ENCODE measurements at places on chromosomes 1 and 21. TPM values are rescaled to one million over a fixed set of nuclear protein-coding genes. Genes with fewer than 3 reads are reported as not detected.

DNA sequence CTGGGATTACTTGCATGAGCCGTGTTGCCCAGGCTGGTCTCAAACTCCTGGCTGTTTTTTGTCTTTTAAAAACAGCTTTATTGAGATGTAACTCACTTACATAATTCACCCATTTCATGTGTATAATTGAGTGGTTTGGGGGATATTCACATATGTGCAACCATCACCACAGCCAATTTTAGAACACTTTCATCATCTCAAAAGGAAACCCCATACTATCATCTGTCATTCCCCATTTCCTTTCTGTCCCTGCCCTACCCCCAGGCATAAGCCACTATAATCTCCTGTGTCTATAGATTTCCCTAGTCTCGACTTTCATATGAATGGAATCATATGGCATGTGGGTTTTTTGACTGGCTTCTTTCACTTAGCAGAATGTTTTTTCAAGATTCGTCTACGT, 43.3 kb downstream of the GPR137B start:
- H3K27me3 ChIP-seq, result no peaks in the 10 kb centered on the region
- H3K4me1 ChIP-seq, result no peaks in the 10 kb centered on the region
- no peak overlapping the region for H3K4me3 ChIP-seq
- peaks cover 3% of the 10 kb centered on the region for H3K36me3 ChIP-seq
- DNase-seq, result no peak

GRCh38 chr1:32782086-32782485, 35.1 kb downstream of the YARS1 start:
- H3K4me1 ChIP-seq, result no peaks in the 10 kb centered on the region
- peaks cover 39% of the 10 kb centered on the region for H3K36me3 ChIP-seq
- no peaks in the 10 kb centered on the region for H3K27me3 ChIP-seq
- no peak for DNase-seq
- no peak overlapping the region for H3K27ac ChIP-seq
- H3K4me3 ChIP-seq, result no peak overlapping the region

- H3K36me3 ChIP-seq, result no peaks in the 10 kb centered on the region
- no peaks in the 10 kb centered on the region for H3K27me3 ChIP-seq
- no peak for DNase-seq
Measured at GRCh38 chr1:100469578-100469977, 68.4 kb upstream of the GPR88 start.

GRCh38 chr1:16191916-16192546, 20.4 kb downstream of the ARHGEF19 start:
- no peak overlapping the region for H3K4me3 ChIP-seq
- H3K27ac ChIP-seq, result no peak overlapping the region
- H3K27me3 ChIP-seq, result no peaks in the 10 kb centered on the region

DNA sequence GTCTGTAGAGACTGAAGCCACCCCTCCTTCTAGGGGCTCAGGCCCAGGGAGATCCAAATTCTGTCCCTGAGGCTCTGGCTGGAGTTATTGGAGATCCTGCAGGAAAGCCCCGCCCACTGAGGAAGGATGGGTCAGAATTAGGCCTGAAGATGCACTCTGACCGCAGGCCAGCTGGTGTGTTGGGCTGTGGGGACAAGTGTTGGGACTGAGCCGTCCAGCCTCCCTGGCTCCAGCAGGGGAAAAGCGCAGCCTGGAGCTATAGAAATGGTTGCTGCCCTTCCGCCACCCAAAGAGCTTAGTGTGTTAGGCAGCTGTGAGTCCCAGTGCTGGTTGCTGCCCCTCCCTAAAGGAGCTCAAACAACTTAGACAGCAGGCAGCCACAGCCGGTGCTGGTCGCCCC, 33.0 kb upstream of the PRRX1 start:
- H3K4me1 ChIP-seq, result no peaks in the 10 kb centered on the region
- DNase-seq, result no peak
- H3K4me3 ChIP-seq, result no peak overlapping the region

DNA sequence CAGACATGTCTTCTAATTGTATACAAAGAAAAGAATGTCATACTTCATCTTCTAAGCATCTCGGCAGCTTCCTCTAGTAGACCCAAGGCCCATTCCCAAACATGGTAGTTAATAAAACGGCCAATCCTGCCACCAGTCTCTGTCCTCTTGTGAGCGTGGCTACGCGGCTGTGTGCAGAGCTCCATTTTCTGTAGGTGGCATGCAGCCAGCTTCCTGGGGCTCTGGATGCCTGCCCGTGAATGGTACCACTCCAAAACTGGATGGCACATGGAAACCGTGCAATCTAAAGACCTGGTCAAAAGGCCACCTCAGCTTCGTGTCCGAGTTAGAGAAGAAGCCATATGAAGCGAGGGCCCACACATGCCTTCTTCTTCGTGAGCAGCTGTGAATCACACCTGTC, 110.7 kb downstream of the SIPA1L2 start:
- no peaks in the 10 kb centered on the region for H3K27me3 ChIP-seq
- no peak overlapping the region for H3K4me3 ChIP-seq
- no peak overlapping the region for H3K27ac ChIP-seq
- peaks cover 10% of the 10 kb centered on the region for H3K36me3 ChIP-seq

DNA sequence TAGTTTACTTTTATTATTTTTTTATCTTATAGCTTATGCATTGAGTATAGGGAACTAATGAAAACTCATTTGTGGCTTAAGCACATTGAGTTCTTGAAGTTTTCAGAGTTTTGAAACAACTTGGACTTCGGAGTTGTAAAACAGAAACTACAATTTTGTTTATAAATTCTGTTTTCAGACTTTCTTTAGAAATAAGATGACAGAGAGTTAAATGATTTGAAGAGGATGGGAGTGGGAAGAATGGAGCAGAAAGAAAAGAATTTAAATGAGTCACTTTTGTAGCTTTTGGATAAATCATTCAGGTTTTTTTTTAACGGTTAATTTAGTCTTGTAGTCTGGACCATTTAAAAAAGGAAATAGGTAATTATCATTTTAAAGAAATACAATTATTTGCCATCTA, 32.3 kb downstream of the INKA2 start:
- peaks cover 22% of the 10 kb centered on the region for H3K36me3 ChIP-seq
- H3K27ac ChIP-seq, result no peak overlapping the region
- no peaks in the 10 kb centered on the region for H3K27me3 ChIP-seq

GRCh38 chr1:163082971-163083370, 13.8 kb downstream of the RGS4 start:
- H3K4me3 ChIP-seq, result no peak overlapping the region
- no peaks in the 10 kb centered on the region for H3K4me1 ChIP-seq
- H3K27me3 ChIP-seq, result no peaks in the 10 kb centered on the region
- peak; percentile 35 for DNase-seq
- no peak overlapping the region for H3K27ac ChIP-seq

DNA sequence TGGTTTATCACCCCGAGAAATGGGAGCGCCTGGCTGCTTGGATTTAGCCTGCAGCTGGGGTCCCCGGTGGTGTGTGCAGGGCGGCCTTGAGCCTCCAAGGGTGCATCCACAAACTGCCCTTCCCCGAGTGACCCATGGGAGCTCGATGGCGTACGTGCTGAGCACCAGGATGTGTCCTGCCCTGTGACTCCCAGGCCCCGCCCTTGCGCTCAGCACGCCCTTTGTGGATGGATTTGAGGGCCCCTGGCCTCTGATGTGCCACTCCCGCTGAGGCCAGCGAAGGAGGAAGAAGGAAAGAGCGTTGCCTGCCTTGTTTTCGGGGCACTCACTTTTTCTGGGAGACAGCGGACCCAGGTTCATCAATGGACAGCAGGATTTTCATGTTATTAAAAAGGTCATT, 1.7 kb upstream of the TFF3 start:
- peaks cover 4% of the 10 kb centered on the region for H3K4me1 ChIP-seq
- H3K4me3 ChIP-seq, result no peak overlapping the region
- DNase-seq, result no peak
- no peaks in the 10 kb centered on the region for H3K27me3 ChIP-seq
- no peaks in the 10 kb centered on the region for H3K36me3 ChIP-seq

DNA sequence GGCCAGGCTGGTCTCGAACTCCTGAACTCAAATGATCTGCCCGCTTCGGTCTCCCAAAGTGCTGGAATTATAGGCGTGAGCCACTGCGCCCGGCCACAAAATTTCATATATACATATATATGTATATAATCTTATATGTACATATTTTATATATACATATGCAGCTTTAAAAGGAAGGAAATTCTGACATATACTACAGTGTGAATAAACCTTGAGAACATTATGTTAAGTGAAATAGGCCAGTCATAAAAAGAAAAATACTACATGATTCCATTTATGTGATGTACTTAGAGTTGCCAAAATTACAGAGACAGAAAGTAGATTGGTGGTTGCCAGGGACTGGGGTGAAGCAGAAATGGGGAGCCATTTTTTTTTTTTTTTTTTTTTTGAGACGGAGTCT, 63.2 kb downstream of the NUP210L start:
- H3K4me1 ChIP-seq, result no peaks in the 10 kb centered on the region
- H3K27me3 ChIP-seq, result no peaks in the 10 kb centered on the region
- no peak overlapping the region for H3K27ac ChIP-seq
- no peaks in the 10 kb centered on the region for H3K36me3 ChIP-seq
- DNase-seq, result no peak

GRCh38 chr1:65729259-65729658, 63.4 kb upstream of the PDE4B start:
- DNase-seq, result no peak
- H3K4me3 ChIP-seq, result no peak overlapping the region
- H3K27me3 ChIP-seq, result no peaks in the 10 kb centered on the region
- H3K36me3 ChIP-seq, result no peaks in the 10 kb centered on the region
- no peak overlapping the region for H3K27ac ChIP-seq
- no peaks in the 10 kb centered on the region for H3K4me1 ChIP-seq

DNA sequence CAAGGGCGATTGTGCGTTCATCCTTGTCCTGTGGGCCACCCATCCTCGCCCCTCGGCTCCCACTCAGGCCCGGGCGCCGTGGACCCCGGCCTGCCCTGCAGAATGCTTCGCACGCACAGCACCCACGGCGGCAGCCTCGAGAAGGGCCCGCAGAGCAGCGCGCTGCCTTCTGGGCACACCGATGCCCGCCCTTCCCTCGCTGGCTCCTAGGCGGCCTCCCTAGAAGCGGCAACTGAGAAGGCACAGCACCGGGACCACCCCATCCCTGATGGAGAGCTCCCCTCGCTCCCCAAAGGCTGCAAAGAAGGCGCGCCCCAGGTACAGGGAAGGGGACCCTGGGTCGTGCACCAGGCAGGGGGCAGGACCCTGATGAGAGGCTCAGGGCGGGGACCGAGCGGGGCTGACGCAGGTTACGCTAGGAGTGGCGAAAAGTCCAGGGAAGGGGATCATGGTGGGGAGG, 971 bp downstream of the CAPZB start:
- H3K36me3 ChIP-seq, result peaks cover 9% of the 10 kb centered on the region
- H3K4me3 ChIP-seq, result peak overlapping the region; percentile 91
- peaks cover 19% of the 10 kb centered on the region for H3K4me1 ChIP-seq
- H3K27ac ChIP-seq, result peak overlapping the region; percentile 96
- DNase-seq, result no peak

DNA sequence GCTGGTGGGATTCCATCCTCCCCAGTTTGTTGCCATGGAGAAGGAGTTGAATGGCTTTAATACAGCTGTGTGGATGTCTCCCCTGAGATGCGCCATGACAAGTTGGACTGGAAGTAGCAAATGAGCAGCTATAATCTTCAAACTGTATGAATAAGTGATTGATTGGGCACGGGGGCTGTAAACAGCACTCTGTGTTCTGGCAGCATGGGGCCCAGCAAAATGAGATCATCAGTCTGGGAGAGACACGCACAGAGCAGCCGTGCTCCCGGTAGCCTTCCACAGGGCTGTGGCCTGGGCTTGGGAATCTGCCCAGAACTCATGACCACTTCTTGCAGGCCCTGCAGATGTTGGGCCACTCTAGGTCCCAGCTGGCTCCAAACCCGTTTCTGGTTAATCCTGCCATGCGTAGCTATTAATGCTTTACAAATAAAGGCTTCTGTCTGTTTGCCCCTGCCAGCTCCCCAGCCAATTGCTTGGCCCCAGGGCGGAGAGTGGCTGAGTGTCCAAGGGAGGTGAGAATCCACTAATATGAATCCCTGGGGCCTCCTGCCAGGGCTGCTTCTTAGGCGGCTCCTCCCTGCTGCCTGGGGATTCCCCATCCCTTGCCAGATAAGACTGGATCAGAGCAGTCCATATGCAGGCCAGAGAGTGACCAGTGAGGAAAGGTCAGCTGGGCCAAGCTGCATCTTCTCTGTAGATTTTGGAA, 642.9 kb downstream of the AJAP1 start:
- H3K4me1 ChIP-seq, result no peaks in the 10 kb centered on the region
- H3K36me3 ChIP-seq, result no peaks in the 10 kb centered on the region
- DNase-seq, result peak; percentile 2
- no peak overlapping the region for H3K27ac ChIP-seq

DNA sequence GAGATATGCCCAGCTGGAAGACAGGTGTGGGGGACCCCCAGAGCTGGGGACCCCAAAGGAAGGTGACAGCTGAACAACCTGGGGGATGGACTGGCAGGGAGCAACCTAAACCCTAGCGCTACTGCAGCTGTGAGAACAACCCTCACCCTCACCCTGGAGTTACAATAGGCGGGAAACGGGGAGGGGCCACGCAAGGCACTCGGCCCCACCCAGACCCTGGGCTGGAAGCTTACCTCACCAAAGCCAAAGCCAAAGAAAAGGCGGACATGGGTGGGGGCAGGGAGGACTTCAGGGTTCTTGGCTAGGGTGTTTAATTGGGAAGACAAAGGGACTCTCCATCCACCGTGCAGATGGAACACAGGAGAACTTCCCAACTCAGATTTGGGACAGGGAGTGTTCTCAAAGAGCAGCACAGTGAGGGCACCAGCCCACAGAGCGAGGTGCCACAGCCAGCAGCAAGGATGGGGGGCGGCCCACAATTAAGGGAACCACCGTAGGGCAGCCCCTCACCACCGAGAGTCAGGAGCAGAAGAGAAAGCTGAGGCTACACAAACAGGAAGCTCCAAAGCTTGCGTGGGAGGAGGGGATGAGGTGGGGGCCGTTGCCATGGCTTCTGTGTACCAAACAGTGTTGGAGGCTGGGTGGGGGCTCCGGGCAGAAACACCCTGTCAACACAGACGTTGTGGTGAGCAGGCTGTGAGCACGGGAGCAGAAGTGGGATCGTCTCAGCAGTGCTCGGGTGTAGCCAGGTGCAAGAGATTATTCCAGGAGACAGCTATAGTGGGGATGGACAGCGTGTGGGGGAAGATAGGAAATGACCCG, 1.9 kb downstream of the TAGLN2 start:
- peak; percentile 93 for DNase-seq
- peaks cover 50% of the 10 kb centered on the region for H3K4me1 ChIP-seq
- H3K4me3 ChIP-seq, result peak overlapping the region; percentile 82

GRCh38 chr1:90710579-90711536, 6.2 kb downstream of the BARHL2 start:
- H3K4me3 ChIP-seq, result no peak overlapping the region
- peaks cover 15% of the 10 kb centered on the region for H3K4me1 ChIP-seq
- H3K36me3 ChIP-seq, result no peaks in the 10 kb centered on the region

Gene MTMR11
- total RNA-seq, result 11.2 TPM

Gene TFAP2E
- 2.5 TPM for total RNA-seq

Gene LHX8
- total RNA-seq, result not detected

Gene CRYAA
- total RNA-seq, result not detected

Gene SAMSN1
- total RNA-seq, result 20.1 TPM

Gene RPE65
- total RNA-seq, result not detected

Gene NUF2
- total RNA-seq, result 7.2 TPM

Gene CHRM3
- total RNA-seq, result 6.6 TPM

Gene IFI16
- total RNA-seq, result 86.3 TPM
